Stimulated activated CD4-positive, alpha-beta T cell treated with anti-CD3 and anti-CD28 coated beads, Interleukin-15, amount 100 ng/mL, for 24 hours (primary cell): ENCODE measurements at places on chromosomes 2 and 18.

DNA sequence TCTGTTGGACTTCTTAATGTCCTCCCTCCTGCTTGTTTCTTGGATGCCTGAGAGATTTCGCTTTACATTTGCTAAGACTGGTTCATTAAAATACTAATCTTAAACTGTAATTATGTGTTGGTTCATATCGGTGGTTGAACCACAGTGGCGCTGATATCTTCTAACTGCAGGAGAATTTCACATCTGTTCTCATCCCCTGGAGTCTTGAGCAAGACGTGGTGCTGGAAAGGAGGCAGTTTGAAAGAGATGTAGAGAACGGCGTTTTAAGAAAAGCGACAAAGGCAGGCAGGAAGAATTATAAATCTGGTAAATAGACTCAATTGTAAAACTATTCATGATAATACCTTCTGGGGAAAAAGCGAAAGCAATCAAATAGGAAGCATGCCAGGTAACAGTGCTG is 79.5 kb downstream of the NXPH2 start:
- no peak for DNase-seq

- no peak for DNase-seq
Measured at GRCh38 chr18:79571211-79572092, 108.2 kb upstream of the CTDP1 start.

- peak; percentile 38 for DNase-seq
Measured at GRCh38 chr2:219155054-219155644, 5.5 kb downstream of the NHEJ1 start.

DNA sequence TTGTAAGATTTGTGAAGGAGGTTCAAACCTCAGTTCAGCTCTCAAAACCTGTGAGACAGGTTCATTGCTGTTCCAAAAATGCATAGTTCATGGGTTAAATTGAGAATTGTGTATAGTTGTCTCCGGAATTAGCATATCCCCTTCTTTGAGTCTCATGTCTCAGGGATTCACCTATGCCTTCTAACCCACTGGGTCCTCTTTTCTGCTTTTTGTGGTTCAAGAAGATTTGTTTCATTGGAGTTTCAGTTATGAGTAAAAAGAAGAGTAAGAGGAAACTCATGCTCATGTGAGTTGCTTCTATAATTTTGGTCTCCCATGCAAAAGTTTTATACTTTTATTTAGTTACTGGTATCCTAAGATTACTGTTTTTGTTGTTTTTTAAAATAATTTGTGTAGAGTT is 1219.8 kb upstream of the ZEB2 start:
- no peak for DNase-seq

DNA sequence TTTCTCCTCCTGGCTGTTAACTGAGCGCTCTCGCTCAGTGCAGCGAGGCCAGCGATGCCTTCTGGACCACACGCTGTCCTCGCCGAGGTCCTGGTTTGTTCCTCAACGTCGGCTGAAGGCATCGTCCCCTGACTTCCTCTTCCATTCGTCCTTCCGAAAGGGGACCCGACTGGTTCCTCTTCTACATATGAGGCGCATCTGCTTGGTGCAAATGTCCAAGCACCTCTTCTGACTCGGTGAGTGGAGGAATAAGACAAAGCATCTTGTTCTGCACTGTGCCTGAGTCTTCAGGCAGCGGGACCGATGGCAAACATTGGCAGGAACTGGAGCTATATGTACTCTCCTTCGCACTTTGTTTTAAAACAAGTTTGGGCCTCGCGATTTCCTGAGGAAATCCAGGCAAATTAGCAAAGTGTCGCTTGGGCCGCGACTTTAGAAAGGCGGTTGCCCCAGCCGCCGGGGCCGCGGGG is 621 bp upstream of the KCNS3 start:
- DNase-seq, result peak; percentile 3

DNA sequence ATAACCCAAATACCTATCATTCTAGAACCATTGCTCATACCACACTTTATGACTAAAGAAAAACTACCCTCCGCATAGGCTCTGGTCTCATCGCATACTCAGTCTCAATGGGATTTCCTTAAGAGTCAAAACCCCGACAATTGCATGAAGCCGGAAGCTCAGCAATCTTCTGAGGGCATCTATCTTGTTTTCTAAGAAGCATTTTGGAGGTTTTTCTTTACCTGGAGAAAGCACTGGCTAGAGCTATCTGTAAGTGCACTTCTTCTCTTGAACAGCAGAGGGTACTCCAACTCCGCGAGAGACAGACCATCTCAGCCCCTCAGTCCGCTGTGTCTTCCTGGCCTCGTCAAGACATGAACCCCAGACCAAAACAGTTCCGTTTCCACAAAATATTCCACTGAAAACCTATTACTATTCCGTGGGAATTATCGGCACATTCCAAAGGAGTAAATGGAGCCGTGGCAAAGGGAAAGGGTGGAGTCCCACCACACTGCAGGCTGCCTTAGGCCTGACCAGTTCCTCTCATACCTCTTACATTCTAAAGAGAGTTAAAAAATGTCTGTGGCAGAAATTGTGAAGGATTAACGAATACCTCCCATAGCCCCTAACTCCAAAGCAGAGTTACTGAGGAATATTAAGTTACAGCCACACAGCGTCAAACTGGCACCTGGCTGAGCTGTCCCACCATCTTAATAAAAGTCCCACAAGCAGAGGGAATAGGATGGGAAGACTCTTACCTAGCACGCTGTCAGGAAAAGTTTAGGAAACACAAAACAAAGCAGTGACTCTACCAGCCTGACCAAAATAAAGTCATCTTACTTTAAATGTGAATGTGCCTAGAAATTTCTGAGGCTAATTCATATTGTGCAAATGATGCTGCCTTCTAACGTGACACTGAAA is 325.6 kb upstream of the VRK2 start:
- DNase-seq, result peak; percentile 28

GRCh38 chr2:224925810-224926100 is 116.5 kb downstream of the DOCK10 start:
- DNase-seq, result no peak
